ENCODE measurements at places on chromosomes 5 and 9.

DNA sequence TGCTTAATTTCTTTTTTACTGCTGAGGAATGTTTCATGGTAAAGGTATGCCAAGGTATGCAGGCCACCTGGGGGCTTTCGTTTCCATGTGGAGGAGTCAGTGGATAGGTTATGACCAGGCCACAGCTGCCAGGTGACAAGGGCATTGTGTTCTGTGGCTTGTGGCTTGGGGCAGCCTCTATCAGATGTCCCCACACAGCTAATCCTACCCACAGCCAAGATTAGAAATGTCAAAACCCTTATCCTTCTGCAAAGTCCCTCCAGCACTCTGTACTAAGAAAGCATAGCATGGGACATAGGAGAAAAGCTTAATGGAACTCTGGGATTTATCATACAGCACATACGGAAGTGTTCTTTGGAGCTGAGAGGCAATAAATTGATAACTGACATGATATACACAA lies 171.2 kb upstream of the S1PR3 start:
- no peak for DNase-seq

DNA sequence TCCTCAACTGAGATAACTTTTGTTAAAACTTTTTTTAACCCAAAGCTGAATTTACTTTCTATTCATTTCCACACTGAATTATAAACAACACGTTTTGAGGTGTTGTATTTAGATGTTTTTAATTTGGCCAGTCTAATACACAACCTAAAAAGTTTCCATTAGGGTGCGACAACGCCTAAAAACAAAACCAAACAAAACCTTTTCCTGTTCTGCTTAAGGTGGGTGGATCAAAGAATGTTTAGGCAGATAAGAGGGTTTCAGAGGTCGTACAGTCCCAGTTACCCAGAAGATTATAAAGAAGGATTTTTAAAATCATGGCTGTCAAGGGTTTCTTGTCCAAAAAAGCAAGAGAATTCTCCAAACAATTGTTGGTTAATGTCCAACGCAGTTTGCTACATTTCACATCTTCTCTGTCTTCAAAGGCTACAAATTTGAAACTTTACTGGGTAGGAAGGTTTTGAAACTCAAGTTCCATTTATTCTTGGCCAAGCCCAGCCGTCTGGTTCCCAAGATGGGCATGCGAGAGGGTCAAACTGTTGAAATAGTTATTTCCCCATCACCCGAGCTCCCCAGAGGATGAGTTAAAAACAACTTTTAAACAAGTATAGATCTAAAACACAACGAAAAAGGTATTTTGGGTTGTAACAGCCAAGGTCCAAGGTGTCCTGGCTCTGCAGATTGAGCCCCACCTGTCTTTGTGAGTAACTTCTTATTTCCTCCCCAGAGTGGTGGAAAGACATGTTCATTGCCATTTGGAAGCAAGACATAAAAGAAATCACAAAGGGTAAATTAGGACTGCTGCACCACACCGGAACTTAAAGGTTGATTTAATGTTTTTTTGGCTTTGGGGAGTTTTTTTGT lies 122.8 kb upstream of the MAP3K1 start:
- DNase-seq: no peak

DNA sequence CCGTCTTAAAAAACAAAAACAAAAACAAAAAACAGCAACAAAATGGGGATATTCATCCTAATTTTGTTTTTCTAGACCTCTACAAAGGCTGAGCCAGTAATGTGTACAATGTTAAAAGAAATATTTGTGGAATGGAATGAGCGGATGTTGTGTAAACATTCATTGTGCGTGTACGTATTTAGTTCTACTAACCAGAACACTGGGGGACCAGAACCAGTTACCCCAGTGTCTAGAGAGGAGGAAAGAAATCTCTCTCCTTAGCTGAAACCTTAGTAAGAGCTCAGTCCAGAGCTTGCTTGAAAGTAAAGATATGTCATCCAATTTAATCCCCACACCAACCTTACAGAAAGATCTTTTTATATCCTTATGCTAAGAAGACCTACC lies 106.7 kb upstream of the CPEB4 start:
- DNase-seq: peak; percentile 79

- DNase-seq: peak; percentile 80
Measured at GRCh38 chr5:157511651-157512644, 51.9 kb downstream of the NIPAL4 start.

- DNase-seq: no peak
Measured at GRCh38 chr9:110897943-110898342, 140.3 kb downstream of the LPAR1 start.

DNA sequence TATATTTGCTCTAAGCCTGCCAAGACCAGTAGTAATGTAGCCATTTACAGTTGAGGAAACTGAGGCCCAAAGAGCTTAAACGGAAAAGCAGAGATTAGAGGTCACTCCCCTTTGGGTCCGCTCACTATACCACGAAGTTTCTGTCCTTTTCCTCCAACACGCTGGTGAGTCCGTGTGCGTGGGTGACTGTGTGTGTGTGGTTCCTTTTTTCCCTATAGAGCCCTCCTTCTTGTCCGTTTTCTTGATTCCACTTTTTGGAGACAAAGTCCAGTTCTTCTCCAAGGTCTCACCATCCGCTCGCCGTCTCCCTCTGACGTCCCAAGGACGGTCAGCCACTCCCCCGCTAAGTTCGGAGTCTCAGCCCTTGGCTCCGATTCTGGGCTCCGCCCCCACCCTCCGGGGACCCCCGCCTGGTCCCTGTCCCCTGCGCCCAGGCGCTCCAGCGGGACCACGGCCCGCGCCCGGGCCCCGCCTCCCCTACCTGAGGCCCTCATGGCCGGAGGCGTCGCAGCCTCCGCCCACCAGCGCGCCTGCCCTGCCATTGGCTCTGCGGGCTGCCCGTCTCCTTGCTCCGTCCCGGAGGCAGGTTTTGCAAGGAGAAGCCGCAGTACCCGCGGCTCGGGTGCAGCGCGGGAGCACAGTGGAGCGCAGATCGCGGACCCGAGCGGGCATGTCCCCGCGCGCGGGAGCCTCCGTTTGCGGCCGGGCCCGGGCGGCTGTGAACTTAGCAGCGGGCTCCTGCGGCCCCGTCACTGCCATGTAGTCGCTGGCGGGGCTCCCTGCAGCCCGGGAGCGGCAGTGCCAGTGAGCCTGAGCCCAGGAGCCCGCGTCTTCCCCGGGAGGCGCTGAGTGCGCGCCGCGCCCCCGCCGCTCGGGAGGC lies at the start of gene MAST4:
Gene MAST4 (plus strand): TSS at position 638 of the 880 bp plus-strand sequence. CDS start 263 bp downstream, outside the sequence.
- DNase-seq: peak; percentile 95

DNA sequence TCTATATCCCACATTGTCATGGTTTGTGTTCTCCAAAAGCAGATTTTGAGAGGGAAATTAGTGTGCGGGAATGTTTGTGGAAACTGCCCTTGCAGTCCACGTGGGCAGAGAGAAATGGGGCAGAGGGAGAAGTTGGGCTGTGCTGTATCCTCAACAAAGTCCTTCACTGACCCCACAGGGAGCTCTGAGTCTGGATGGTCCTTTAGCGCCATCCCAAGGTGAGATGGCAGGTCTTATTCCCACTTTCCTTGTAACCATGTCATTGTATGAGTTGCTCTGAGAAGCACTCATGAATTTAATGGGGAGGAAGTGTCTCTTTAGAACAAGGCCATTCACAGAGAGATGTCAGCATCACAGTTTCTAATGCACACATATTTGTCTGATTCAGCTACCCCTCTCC lies 127.1 kb downstream of the ANKRD18B start:
- no peak for DNase-seq
